NCI-H2029 treated with DMSO at 0.1 percent for 48 hours (cell line): ENCODE measurements at places on chromosomes 12 and 14.
A peak's percentile ranks its signal among the peaks of the same experiment; 100 is the strongest.

- DNase-seq = peak; percentile 70
Observed at GRCh38 chr14:36085861-36086260, 90.7 kb downstream of the PTCSC3 start.

GRCh38 chr12:95248604-95249360 is 31.2 kb downstream of the VEZT start:
- no peak for DNase-seq

DNA sequence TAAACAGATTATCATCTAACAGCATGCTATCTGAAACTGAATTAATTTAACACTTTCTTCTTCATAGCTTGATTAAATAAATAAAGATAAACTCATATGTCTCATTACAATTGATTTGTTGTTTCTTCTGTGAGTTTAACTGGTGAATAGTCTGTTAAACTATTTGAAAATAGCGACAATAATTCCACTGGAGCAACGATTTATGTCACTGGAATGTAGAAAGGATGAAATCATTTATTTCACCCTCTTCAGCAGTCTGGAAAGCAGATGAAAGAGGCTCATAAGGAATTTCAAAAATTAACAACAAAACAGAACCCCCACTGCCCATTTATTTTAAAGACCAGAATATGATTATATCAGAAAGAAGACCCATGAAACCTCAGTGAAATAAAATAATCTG is 1165.1 kb upstream of the USP15 start:
- no peak for DNase-seq

DNA sequence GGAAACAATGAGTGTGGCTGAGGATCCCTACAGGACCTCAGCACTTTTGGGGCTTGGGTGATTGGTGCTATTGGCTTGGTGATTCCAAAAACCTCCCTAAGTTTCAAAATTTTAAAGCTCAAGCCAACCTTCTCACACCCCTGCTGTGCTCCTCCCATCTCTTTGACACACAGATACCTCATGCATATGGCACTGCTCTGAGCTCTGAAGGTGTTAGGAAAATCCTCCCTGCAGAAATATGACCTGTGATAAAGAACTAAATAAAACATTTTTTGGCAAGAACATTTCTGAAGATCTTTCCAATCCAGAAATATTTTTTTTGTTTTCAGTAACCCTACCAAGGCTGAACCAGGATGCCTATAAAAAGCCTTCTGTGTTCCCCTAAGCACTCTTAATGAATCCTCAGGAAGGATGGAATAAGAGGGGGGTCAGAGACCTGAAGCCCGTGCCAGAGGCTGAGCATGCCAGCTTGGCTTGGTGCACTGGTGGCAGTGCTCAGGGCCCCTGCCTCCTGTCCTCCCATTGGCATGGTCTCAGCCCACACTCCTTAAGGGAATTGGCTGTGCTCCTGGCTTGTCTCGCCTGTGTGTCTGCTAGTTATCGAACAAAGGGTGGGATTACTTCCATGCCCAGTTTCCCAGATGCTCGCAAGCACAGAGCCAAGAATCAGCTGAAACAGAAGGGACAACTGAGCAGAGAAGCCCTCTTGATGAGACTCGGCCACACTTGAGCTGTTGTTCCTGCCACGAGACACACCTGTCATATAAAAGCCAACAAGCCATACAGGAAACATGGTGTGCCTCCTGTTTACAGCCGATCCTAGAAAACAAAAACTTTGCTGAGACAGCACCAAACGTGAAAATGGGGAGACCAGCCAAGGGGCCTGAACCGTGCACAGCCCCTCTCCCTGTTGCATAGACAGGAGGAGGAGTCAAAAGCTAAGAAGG is 132.7 kb upstream of the EEA1 start:
- peak; percentile 87 for DNase-seq

- DNase-seq = no peak
Observed at GRCh38 chr14:23800811-23801210, 152.8 kb upstream of the DHRS4 start.

GRCh38 chr12:53653595-53653994 is 22.3 kb downstream of the ATP5MC2 start:
- DNase-seq = no peak

DNA sequence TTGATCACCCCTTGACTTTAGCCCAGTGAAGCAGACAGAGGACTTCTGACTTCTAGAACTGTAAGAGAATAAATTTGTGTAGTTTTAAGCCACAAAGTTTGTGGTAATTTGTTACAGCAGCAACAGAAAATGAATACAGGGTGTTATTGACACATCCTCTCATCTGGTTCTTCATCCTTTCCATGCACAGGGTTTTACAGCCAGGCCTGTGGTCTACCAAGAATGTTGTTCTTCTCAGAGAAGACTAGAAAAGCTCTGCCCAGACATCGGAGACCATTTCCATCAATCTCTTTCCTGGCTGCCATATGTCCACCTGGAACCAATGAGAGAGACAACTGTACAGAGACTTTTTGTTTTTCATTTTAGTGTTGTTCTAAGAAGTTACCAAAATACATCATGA is 308.2 kb upstream of the AMIGO2 start:
- DNase-seq = no peak

GRCh38 chr14:75448209-75448608 is 20.4 kb downstream of the JDP2 start:
- DNase-seq = no peak

GRCh38 chr12:94873734-94874517 is 129.6 kb downstream of the NDUFA12 start:
- no peak for DNase-seq

GRCh38 chr12:129009833-129010622 is 156.8 kb downstream of the GLT1D1 start:
- no peak for DNase-seq

DNA sequence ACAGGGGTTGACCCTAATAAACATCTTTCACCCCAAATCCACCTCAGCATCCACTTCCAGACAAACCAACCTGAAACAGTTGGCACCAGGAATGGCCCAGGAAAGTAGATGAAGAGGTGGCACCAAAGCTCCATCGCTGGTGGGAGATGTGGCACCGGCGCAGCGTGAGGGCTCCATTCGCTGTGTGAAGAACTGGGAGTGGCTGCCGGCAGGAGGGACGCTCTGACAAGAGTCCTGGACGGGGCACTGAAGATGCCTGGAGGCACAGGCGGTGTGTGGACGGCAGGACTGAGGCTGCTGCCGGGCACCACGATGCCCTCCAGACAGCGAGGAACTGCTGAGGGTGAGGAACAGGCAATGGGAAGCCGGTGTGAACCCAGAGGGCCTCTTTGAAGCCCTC is 29.3 kb downstream of the DIO3 start:
- DNase-seq = no peak

GRCh38 chr14:102015045-102015685 is 50.8 kb downstream of the DYNC1H1 start:
- no peak for DNase-seq

GRCh38 chr14:75267141-75267721 is 11.4 kb upstream of the FOS start:
- no peak for DNase-seq

- no peak for DNase-seq
Observed at GRCh38 chr14:23041729-23042128, 283 bp upstream of the PSMB11 start.

DNA sequence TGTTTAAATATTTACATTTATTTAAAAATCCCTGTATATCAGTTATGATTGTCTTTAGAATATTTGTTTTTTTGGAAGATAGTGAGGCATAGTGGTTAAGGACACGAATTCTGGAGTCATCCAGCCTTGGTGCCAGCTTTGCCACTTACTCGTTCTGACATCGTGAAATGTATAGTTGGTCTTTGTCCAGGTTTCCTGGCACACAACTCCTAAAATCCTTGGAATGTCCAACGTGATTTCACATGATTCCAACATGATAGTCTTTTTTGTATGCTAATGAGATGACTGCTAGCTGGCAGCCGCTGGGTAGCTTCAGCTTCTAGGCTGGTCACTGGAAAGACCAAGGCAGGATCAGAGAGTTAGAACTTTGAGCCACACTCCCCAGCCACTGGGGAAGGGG is 64.8 kb downstream of the PRICKLE1 start:
- DNase-seq = no peak

GRCh38 chr12:56980268-56980667 is 22.9 kb upstream of the RDH16 start:
- no peak for DNase-seq

DNA sequence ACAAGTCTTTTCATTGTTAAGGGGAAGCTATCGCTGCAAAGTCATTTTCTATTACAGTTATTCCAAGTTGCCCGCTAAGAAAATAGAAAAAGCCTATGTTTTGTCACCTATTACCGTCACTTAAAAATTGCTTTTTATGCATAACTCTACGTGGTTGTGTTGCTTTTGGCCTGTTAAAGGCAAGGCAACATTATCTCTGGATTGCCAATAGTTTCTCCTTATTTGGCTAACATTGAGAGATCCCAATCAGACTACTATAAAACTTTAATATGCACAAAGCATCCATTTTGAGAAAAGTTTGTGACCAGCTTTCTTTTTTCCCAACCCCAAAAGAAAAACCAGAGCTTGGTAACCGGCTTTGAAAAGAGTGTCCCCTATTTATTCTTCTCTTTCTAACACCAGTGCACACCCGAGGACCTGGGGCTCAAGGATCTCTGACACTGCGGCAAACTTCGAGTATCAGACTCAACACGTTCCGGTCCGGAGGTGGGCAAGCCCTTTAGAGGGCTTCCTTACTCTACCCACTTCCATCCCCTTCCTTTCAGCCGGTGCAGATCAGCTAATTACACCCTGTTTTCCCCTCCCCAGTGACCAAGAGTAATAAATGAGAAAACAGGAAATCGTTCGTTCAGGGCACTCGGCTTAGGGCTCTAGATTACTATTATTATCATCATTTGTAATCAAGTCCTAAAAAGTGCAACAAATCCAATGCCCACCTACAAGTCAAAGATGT is 1.2 kb downstream of the PPP1R12A start:
- no peak for DNase-seq

DNA sequence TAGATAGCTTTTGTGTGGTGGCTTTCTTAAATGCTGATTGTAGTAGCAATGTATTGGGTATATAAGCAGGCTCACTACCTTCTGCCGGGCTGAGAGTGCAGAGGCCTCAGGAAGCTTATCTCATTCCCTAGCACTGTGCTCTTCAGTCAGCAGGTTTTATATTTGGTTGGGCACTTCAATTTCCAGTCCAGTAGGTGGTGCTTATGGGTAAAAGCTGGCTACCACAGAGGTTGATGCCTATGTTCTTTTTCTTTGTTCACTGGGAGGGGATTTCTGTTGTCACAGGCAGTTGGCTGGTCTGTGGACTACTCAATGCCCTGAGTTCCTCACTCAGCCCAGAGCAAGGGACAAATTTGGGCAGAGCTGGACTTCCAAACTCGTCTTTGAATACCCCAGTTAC is 43.0 kb upstream of the GLIPR1 start:
- DNase-seq = no peak

DNA sequence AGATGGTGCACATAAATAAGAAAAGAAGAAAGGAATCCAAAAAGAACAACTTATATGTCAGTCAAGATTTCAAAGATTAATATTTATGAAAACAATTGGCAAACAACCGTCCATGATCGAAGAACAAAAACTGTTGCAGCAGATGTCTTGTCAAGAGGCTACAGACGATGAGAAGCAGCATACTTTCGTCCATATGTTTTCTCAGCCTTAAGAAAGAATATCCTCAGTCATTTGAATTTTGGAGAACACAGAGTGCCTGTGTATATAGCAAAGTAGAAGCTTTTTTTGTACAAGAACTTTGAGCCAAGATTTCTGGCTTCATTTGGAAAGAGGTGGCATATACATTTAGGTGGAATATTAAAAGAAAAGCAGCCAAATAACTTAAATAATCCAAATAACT is 297.2 kb downstream of the ITPR2 start:
- no peak for DNase-seq
